ENCODE measurements at places on chromosomes 1 and 21.

DNA sequence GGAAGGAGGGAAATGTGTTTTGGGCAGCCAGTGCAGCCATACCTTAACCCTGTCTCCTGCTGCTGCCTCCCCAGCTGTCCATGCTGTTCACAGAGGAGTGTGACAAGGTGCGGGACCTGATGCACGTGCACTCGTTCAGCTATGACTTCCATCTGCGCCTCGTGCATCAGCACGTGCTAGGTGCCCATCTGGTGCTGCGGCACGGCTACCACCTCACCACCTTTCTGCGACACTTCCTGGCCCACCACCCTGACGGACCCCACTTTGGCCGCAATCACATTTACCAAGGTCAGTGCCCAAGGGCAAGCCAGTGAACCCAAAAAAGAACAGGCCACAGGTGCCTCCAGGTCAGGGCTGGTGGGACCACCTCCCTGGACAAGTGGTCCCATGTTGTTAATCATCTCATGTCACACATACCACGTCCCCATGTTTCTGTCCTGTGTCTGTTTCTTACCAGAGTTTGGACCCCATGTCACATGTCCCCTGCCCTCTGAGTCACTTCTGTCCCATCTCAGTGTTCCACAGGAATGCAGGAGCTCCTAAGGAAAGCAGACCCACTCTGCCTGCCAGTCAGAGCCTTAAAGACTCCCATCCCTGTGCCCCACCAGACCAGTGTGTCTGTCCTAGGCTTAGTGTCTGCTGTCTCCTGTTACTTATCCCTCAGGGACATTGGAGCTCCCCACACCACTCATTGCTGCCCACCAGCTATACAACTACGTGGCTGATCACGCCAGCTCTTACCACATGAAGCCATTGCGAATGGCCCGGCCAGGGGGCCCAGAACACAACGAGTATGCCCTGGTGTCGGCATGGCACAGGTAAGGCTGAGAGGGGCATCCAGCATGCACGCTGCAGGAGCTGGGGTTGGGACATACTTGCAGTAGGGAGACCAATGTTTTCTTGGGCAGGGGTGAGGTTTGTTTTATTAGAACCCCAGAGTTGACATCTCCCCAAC, 6.6 kb downstream of the HYI start:
- no peak for DNase-seq

- DNase-seq: no peak
These were observed 21.6 kb downstream of the KIF21B start for GRCh38 chr1:201001962-201002361.

- DNase-seq: peak; percentile 88
These were observed 36.9 kb upstream of the HIVEP3 start for GRCh38 chr1:41955461-41956159.

DNA sequence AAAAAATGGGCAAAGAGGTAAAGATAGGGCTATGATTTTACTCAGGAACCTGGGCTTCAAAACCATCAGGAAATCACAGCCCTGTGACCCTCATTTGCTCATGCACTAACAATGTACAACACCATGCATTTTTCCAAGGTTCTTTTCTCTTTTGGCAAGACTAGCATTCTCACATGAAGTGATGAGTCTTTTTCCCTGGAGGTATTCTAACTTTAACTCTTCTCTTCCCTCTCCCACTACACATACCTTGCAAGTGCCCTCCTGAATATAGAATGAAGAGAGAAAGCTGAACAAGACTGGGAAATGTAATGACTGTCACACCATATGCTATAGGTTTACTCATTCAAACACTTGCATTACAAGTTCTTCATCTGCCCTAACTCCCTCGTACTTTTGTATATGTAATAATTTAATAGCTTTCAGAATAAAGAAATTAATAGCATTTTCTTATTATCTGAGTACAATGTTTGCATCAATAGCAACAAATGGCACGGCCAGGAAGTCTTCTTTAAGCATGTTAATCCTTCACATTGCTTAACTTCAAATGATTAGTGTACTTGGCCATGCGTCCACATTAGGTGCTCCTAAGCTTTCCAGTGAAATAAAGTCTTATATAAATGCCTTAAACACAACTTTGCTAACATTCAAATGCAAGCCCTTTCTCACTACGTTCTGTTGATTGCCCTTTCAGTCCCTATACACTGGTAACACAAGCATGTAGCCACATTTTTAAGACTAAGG, 1.8 kb downstream of the NIBAN1 start:
- DNase-seq: peak; percentile 40

GRCh38 chr1:199685369-199685768, 342.1 kb upstream of the NR5A2 start:
- peak; percentile 41 for DNase-seq
